ENCODE measurements at places on chromosomes 2 and 18.
A peak's percentile ranks its signal among the peaks of the same experiment; 100 is the strongest.

DNA sequence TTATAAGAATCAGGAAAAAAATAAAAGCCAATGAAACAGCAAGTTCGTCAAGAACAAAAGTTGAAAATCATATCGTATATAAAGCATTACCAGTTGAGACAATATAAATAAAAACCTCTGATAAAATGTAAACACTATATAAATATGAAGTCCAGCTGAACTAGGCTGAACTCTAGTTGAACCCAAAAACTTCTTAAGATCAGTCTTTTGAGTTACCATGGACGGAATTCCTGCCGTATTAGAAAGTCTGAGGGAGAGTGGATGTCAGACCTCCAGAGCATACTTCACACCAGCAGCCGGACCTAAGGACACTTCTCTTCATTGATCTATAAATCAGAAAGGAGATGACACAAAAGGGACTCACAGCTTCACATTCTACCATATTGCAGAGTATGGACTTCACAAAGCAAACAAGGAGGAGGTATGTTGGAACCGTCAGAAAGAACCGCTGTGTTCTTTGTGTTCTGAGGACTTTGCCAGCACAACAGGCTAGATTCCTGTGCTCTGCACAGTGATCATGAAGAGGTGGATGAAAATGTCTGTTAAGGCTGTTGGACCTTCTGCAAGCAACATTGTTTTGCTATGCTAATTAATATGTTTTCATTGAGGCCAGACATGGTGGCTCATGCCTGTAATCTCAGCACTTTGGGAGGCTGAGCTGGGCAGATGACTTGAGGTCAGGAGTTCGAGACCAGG is 67.2 kb upstream of the SP5 start:
- DNase-seq = no peak

GRCh38 chr2:60528281-60529020 is 25.0 kb downstream of the BCL11A start:
- DNase-seq = no peak

DNA sequence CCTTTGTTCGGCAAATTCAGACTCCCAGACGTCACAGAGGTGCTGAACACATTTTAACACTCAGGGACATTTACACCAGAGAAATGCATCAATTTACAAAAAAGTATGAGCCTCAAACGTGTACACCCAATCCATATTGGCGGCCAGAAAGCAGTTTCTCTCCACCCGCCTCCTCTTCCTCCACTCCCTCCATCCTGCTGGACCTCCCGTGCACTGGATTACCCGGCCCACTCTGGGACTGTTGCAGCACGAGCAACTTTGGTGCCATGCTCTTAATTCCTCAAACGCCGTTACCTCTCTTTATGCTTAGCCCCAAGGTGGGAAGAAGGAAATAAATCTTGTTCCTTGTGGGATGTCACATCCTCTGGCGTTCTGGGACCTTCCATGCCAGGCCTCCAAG is 243.4 kb downstream of the ZNF516 start:
- no peak for DNase-seq

GRCh38 chr2:12742891-12743290 is 26.2 kb downstream of the TRIB2 start:
- peak; percentile 15 for DNase-seq

DNA sequence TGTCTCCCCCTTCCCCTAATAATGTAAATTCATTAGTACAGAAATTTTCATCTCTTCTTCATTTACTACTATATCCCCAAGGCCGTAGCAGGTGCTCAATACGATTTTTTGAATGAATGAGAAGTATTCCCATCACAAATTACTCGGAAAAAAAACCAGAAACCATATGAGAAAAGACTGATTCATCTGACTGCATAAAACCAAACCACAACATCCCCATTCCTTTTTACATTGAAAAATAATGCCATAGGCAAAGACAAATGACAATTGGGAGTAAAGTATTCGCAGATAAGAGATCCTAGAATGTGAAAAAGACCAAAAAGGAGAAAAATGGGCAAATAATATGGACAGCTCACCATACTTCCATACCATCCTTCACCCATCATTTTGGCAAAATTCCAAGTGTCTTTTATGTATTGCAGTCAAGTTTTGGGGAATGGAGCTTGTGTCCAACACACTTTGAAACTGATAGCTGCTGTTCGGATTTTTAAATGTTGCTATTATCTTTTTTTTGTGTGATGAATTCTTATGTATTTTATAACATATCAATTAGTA is 1.5 kb downstream of the ZC3H8 start:
- peak; percentile 25 for DNase-seq

DNA sequence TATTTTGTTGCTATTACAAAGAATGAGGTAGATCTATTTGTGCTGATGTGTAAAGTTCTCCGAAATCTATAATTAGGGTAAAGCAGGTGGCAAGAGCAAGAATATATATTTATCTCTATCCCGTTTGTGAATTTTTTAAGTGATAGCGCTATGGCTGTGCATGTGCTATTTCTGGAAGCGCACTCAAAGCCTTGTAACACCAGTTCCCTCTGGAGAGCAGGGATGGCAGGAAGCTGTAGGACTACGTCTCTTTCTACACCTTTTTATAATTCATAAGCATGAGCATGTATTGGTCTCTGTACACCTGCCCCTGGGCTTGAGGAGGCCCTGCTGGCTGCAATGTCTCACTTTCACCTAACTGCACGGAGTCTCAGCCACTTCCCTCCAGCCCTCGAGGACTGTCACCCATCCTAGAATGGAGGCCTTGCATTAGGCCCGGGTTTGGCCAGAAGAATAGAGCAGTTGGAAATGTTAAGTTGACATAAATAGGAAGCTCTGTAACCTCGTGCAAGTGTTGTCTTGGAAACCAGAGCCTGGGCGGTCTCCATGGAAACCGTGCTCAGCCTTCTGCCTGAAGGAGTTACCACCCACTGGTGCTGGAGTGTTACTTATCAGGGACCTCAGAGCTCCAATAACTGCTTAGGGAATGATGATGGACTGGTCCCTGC is 20.9 kb downstream of the ITM2C start:
- DNase-seq = peak; percentile 62

- no peak for DNase-seq
These were observed 43.6 kb downstream of the ERBB4 start for GRCh38 chr2:212495046-212495445.

DNA sequence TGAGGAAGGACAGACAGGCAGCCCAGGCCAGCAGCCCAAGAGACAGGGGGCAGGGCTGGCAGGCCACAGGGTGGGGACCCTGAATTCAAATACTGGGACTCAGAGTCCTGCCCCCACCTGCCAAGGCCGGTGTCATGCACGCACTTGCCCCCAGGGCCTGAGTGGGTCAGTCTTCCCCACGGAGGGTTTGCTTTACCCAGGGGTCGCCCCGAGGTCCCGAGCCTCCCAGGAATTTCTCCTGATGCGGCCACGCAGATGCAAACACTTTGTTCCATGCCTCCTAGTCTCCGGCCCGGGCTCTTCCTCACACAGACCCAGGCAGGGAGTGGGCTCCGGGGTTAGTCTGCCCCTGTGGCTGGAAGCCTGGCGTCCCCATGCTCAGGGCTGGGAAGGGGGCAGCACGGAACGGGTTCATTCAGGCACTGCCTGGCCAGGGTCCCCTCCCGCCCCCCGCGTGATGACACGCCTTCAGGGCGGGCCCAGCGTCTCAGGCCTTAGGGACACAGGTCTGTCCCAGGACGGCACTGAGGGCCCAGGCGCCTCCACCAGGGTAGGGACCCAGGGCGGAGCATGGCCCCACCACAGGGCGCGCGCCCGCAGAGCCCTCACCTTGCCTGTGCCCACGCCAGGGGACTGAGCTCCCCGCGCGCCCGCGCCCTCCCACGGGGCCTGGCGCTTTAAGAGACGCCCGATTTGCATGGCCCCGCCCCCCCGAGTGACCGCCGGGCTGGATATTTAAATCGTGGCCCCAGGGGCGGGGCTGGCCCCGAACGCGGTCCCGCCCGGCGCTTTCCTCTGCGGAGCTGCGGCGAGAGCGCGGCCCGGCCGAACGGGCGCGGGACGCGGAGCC is at the start of gene SNED1:
SNED1 (plus strand) TSS at position 763 of the 850 bp plus-strand sequence. CDS start 220 bp downstream, outside the sequence.
- peak; percentile 85 for DNase-seq

- DNase-seq = no peak
These were observed 319.6 kb upstream of the REV1 start for GRCh38 chr2:99809259-99809900.

DNA sequence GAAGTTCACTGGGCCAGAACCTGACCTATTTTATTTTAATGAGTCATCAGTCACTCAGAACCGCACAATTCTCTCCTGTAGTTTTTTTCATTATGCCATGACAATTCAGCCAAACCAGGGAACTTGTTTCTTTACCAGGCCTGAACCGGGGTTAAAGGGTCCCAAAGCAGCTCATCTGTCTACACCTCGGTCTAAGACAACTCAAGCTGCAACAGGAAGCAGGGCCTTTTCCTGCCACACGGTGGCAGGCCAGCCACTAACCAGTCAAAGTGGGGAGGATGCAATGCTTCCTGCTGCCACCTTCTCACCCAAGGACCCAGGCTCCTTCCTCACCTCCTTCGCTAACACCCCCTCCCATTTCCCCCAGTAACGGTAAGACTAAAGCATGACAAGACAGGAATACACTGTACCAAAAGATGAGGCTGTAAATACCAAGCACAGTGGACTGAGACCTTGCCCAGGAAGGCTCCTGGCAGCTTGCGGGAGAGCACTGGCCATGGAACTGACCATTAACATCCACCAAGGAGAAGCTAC is 56.7 kb upstream of the ACKR3 start:
- peak; percentile 56 for DNase-seq

DNA sequence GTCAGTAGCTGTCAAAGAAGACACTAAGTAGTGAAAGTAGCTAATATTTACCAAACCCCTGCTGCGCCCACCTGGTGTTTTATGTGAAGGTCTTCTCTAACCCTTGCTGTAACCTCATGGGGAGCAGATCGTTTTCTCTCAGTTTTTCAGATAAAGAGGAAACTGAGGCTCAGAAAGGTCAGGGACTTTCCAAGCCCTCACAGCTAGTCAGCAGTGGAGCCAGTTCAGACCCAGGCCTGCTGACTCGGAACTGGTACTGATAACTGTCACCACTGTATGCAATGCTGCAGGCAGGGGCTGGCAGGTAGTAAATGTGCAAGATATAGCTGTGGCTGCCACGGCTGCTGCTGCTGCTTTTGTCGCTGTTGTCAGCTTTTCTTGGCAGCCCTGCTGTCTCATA is 69.1 kb downstream of the LRRFIP1 start:
- no peak for DNase-seq

GRCh38 chr18:63107931-63108330 is 211.6 kb downstream of the BCL2 start:
- DNase-seq = no peak

GRCh38 chr2:105718846-105719481 is 25.7 kb upstream of the NCK2 start:
- no peak for DNase-seq

- DNase-seq = no peak
These were observed 385.2 kb downstream of the CMPK2 start for GRCh38 chr2:6480514-6480913.

- no peak for DNase-seq
These were observed 390.7 kb upstream of the ETAA1 start for GRCh38 chr2:67006373-67006960.

DNA sequence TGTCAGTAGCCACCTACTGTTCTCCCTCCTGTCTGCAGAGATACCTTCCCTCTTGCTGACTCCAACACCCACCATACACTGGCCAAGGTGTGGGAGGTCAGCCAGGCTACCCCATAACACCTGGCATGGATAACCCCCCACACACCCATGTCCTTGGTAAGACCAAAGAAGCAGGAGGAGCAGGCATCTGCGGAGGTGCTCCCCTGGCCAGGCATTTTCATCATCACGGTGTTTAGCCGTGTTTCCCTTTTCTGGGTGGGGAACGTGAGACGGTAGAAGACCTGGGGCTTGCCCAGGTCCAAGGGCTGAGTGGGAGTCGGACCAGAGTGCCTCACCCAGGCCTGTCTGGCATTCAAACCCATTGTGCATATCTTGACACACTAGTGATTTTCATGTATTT is 150.3 kb downstream of the SMAD7 start:
- DNase-seq = no peak

DNA sequence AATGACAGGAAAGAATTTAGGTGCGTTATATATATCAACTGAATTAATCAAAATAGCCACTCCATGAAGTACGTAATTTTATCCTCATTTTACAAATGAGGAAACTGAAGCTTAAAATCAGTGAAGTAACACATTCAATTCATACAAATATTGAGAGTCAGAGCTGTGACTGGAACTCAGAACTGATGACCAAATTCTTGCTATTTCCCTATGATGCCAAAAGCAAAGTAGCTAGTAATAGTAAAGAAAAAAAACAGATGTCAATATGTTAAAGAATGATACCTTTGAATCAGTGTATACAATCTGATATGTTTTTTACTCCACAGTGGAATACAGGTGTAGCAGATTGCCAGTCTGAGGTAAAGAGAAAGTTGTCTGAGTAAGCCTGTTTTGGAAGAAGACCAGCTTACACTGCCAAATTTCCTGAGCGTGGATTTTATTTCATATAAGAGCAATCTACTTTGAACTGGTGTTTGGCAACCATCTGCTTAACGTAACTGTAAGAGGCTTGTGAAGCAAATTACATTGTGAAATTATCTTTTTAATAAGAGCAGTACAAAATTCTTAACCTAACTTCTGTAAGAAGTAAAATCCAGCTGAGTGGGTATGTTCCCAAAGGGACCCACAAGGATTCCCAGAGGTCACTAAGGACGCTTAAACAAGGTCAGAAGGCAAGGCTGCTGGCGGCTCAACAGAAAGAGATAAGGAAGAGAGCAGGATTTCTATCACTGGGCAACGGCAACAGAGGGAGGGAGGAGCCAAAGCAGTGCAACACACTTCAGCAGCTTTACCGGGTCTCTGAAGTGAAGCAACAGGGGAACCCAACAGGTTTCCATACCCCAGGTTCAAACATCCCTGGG is 85.6 kb downstream of the IKZF2 start:
- DNase-seq = peak; percentile 39

- peak; percentile 71 for DNase-seq
These were observed 203.9 kb downstream of the PRKCE start for GRCh38 chr2:45855374-45855773.

DNA sequence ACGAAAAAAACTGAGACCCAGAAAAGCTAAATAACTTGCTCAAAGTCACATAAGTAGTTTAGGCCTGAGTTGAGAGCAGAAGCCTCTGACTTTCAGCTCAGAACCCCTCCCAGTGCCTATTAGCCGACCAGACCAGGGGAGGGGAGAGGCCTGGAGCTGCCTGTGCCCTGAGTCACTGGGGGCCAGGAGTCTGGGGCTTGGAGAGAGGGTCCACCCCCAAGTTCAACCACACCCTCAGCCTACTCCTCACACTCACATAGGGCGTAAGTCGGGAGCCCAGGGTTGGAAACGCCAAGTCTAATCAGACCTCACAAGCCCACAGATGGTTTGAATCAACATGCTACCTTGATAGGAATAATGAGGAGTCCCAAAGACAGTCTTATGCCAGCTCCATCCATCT is 12.6 kb upstream of the PKDCC start:
- DNase-seq = peak; percentile 65

- DNase-seq = peak; percentile 81
These were observed 22.2 kb downstream of the SPAG16 start for GRCh38 chr2:213306316-213306942.

DNA sequence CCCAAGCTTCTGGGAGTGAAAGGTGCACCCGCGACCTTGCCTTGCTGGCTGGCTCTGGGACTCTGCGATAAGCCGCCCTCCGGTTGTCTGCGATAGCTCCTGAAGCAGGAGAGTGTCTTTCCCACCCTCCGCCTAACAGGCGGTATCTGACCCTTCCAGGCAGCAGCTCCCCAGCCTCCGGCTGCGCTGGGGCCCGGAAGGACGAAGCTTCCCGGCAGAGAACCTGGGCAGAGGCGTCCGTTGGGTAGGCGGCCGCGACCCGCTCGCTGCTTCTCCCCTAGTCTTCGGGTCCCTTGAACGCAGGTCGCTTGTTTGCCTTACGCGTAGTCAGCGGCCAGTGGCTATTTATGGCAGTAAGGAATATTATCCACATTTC is 446 bp upstream of the RHBDD1 start:
- DNase-seq = no peak

GRCh38 chr2:201049455-201049854 is 22.0 kb downstream of the HYCC2 start:
- peak; percentile 12 for DNase-seq
